Caudate nucleus (tissue), 63 donors: ENCODE measurements at places on chromosomes 7 and 10.
A peak's percentile ranks its signal among the peaks of the same experiment; 100 is the strongest.

DNA sequence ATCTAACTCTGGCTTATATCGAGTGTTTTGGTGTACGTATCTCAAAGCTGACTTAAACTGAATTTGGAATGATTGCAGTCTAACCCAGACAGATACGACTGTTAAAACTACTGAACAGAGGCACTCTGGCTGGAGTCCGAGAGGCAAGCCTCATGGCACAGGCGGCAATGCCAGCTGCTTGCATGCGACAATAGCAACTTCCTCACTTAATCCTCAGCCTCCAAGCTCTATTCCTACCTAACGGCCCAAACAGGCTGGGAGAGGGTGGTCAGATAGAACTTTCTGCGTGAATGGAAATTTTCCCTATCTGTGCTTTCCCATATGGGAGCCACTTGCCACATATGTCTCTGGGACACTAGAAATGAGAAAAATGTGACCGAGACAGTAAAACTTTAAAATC is 292.0 kb upstream of the KLF6 start:
- no peak for DNase-seq

DNA sequence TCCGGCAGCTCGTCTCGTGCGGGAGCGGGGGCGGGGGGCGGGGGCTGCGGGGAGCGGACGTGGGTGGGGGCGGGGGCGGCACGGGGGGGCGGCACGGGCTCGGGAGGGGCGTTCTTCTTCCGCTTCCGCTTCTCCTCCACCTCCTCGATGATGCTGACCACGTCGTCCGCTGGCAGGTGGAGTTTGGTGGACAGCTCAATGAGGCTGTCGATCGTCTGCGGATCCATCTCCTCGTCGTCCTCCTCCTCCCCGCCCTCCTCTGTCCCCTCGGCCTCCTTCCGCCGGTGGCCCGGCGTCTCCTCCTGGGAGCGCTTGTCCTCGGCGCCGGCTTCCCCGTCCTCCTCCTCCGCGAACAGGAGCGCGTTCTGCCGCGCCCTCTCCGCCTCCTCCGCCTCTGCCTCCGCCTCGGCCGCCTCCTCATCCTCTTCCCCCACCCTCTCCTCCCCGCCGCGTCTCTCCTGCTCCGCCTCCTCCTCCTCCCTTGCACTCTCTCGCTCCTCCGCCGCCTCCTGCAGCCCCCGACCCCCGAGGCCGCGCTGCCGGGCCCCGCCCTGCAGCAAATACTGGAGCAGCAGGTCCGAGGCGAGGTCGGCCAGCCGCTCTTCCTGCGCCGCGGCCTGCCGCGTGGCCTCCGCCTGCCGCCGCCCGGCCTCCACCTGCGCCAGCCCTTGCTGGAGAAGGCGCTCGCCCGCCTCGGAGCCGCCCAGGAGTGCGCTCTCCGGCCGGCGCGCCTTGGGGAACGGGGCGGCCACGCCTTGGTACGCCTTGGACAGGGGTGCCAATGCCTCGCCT is 1.9 kb downstream of the VGF start:
- DNase-seq: peak; percentile 70

DNA sequence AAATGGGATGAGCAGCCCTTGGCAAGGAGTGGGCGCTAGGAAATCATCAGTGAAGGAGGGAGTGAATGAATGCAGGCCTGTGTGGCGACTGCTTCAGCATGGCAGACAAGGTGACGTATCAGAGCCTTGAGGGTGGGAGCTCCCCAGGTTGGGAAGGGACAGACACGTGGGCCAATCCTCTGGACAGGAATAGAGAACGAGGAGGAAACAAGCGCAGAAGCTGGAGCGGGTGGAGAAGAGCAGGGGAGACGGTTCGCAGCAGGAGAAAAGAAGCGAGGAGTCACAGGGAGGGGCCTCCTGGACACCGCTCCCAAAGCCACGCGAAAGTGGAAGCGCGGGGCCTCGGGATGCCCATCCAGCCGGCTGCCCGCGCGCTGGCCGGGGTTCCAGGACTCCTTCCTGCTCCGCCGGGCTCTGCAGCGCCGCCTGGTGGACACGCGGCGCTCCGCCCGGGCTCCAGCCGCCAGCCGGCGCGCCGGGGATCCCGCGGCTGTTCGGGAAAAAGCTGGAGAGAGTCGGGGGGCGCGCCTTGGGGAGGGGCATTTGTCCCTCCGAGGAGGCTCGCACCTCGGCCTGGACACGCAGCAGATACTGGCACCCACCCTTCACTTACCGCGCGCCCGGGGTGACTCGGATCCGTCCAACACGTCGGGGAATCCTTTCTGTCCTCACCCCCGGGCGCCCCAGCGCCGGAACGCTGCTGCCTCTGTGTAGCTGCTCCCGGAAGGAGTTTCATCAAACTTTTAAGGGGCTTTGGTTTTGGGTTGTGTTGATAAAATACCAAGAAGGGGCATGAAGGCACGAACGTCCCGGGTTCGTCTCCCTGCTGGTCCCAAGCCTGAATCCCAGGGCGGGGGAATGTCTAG is 6.3 kb downstream of the ZNF503 start:
- DNase-seq: no peak

DNA sequence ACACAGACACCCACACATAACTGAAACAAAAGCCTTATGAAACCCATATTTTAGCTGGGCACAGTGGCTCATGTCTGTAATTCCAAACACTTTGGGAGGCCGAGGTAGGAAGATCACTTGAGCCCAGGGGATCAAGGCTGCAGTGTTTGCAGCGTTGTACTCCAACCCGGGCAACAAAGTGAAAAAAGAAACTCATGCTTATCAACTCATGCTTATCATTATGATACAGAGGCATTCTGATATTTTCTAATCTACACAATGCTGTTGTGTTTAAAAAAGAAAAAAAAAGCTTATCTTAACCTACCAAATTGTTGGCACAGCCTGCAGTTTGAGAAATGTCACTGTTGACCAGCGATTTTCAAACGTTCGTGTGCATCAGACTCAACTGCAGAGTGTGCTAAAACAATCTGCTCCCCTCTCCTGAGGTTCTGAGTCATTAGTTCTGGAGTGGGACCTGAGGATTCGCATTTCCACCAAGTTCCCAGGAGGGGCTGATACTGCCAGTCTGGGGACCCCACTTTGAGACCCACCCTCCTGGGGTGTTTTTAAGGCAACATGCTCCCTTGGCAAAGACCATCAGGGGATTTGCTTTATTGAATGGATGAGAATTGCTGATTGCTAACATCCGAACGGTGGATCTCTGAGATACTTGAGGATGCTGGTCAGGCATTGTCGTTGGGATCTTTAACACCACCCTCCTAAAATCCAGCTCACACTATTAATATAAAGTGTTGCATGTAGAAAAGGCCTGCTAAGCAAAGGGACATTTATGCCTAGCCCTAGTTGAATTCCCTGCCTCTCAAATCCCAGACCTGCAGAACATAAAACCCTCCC is 16.2 kb downstream of the CHST3 start:
- no peak for DNase-seq

GRCh38 chr10:119250641-119251314 is 43.4 kb downstream of the GRK5 start:
- no peak for DNase-seq
